ENCODE measurements at places on chromosomes 1 and 21.

GRCh38 chr1:5001466-5001865, 347.1 kb downstream of the AJAP1 start:
- no peak for DNase-seq

DNA sequence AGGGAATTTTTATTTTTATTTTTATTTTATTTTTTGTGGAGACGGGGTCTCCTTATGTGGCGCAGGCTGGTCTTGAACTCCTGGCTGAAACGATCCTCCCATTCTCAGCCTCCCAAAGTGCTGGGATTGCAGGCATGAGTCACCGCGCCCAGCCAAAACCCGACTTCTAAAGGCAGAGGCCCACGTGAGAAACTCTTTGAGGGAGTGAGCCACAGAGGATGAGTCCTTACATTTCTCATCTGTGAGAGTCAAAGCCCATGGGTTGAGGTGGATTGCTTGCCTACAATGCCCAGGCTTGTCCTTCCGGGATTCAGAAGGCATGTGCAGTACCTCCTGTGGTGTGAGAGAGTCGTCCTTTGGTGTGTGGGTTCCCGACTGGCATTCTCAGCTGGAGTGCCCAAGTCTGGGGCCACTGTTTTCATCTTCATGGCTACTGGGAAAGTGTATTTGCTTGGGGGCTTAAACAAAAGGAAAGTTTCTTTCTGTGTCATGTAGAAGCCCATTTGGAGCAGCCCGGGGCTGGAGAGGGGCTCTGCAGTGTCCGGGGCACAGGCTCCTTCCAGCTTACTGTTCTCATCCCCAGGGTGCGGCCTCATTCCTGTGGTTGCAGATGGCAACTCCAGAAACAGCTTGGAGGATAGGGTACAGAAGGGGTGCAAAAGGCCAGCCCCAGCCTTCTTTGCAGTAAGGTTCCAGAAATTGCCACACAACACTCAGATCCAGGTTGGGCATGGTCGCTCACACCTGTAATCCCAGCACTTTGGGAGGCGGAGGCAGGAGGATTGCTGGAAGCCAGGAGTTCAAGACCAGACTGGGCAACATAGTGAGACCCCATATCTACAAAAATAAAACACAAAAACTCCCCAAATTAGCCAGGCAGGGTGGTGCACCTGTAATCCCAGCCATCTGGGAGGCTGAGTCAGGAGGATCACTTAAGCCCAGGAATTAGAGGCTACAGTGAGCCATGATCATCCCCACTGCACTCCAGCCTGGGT, 29.4 kb upstream of the CSF3R start:
- no peak for DNase-seq

- DNase-seq, result no peak
Observed at GRCh38 chr1:35533586-35533985, 23.6 kb downstream of the KIAA0319L start.

DNA sequence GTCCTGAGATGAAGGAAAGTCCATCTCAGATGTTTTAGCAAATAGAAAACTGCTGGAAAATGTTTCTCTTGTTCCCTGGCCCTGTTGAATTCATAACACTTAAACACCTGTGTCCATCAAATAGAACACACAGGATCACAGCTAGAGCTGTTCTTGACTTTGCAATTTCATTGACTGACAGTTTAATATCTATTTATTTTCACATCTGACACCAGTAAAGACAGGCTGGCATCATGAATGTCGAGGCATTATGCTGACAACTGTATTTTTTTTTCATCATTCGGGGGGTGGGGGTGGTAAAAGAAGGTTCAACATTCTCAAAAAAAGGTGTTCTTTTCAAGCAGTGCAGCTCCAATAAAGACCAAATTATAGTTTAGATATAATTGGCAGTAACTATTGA, 591.2 kb upstream of the PTBP2 start:
- DNase-seq, result no peak

DNA sequence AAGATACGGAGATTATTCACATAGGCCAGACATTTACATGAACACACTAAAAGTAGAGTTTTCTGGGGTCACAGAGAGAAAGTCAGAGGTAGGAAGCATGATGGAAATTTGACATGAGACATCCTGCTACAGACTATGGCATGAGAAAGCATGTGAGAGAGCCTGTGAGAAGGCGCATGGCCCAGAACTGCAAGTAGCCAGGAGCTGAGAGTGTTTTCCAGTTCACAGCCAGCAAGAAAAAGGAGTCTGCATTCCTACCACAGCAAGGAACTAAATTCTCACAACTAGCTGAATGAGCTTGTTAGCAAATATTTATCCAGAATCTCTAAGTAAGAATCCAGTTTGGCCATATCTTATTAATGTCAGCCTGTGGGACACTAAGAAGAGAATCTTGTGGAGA, 673.3 kb downstream of the BRINP3 start:
- no peak for DNase-seq

DNA sequence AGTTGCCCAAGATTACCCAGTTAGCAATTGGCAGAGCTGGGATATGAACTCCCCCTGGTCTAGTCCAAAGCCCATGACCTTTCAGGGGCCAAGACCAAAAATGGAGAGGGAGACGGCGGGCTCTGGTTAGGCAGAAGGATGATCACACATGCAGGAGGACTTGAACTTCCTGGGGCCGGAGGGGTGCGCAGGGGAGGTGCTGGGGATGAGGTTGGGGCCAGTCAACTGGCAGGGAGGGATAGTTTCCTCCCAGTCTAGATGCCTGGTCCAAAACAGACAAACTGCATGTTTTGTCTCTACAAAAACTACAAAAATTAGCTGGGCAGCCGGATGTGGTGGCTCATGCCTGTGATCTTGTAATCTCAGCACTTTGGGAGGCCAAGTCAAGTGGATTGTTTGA, 78.1 kb downstream of the NKAIN1 start:
- no peak for DNase-seq

GRCh38 chr1:211129776-211130175, 4.2 kb downstream of the KCNH1 start:
- no peak for DNase-seq

DNA sequence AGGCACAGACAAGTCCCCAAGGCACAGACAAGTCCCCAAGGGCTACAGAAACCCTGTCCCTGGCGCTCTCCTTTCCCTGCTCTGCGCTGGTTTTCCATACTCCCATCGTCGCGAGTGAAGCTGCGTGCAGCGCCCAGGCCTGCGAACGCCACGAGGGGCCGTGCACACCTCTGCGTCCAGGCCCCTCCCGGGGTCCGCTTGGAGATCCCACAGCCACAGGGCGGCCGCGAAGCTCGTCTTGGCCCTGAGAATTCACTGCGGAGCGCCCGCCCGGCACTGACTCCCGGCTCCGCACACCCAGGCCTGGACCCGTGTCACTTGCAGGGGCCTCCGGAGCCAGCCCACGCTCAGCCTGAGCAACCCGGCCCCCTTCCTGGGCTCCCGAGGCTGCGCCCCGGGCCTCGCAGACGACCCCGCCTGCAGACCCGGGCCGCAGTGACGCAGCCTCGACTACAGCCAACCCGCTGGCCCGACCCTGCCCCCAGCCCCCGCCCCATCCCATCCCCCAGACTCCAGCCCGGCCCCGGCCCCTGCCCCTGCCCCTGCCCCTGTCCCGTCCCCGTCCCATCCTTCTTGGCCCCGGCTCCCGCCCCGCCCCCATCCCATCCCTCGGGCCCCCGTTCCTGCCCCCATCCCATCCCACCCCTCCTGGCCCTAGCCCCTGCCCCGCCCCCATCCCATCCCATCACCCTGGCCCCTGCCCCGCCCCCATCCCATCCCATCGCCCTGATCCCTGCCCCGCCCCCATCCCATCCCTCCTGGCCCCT, 841 bp downstream of the POFUT2 start:
- no peak for DNase-seq

DNA sequence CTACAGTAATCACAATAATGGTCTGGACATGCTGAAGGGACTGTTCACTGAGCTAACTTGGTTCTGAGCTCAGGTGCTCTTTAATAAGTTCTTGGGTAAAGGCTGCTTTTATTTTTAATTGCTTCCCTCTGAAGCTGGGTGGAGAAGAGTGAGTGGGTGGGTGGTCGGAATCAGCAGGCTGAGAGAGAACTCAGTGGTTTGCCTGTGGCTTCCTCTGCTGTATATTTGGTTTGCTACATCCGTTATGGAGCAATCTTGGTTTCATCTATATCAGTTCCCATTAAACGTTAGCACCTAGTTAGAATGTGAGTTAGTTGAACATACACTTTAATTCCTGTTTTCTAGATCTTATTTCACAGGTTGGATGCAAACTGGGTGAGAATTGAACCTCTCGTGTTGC, 23.3 kb downstream of the CNIH4 start:
- DNase-seq, result no peak

DNA sequence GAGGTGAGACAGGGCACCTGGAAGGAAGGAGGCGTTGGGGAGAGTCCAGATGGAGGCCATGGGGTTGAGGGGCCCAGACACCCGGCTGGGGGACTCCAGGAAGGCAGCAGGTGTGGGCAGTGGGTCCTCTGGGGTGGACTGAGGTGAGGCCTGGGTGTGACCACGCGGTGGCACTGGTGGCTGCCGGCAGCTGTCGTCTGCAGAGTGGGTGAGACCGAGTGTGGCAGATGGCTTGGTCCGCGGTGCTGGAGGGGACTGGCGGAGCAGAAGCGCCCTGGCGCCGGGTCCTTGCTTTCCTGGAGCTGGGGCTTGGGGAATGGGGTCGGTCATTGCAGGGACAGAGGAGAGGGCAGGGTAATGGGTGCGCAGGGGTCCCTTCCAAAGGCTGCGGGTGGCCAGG, 12.5 kb downstream of the AGRN start:
- no peak for DNase-seq

- no peak for DNase-seq
Observed at GRCh38 chr1:225155555-225155954, 226.1 kb downstream of the DNAH14 start.

DNA sequence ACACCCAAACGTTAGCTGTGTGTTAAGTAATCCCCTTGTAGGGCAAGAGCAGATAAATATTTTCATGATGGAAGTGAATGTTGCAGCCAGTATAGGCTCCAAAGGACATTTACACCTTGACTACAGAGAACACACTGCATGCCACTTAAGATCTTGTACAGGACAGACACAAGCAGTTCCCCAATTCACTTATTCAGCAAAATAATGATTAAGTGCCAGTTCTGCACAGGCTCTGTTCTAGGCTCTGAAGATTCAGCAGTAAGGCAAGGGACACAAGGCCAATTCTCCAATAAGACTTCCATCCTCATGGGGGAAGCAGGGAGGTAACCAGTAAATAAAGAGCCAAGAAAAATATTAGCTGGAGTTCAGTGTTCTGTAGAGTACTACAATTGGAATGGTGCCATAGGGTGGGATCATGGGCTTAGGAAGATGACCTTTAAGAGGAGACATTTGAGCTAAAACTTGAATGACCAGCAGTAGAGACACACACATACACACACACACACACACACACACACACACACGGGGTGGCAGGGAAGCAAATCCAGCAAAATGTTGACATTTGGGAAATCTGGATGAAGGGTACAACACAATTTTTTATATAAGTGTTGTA, 199.9 kb upstream of the JUN start:
- no peak for DNase-seq

- DNase-seq, result no peak
Observed at GRCh38 chr1:89598450-89599331, 34.2 kb upstream of the LRRC8C start.

- no peak for DNase-seq
Observed at GRCh38 chr1:29664711-29665110, 428.4 kb downstream of the PTPRU start.

- DNase-seq, result peak; percentile 57
Observed at GRCh38 chr1:37537378-37537777, 16.7 kb downstream of the SNIP1 start.

GRCh38 chr1:168419736-168420135, 124.1 kb downstream of the XCL2 start:
- no peak for DNase-seq

DNA sequence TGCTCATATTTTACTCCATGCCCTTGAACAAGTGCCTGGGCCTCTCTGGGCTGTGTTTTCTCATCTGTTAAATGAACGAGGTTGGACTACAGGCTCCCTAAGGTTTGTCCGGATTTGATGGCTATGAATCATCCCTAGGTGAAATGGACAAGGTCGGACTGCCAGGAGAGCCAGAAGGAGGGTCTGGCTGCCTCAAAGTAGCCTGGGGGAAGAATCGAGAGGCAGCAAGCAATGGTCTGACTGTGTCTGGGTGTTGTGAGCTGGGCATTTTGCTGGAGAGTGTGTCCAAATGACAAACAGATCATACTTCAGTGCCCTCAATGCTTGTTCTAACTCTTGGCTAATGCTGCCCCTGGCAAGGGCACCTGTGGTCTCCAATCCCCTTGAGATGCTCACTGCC, 730.9 kb downstream of the PTPRU start:
- no peak for DNase-seq

- peak; percentile 95 for DNase-seq
Observed at GRCh38 chr1:226034482-226034881, 28.0 kb upstream of the H3-3A start.

DNA sequence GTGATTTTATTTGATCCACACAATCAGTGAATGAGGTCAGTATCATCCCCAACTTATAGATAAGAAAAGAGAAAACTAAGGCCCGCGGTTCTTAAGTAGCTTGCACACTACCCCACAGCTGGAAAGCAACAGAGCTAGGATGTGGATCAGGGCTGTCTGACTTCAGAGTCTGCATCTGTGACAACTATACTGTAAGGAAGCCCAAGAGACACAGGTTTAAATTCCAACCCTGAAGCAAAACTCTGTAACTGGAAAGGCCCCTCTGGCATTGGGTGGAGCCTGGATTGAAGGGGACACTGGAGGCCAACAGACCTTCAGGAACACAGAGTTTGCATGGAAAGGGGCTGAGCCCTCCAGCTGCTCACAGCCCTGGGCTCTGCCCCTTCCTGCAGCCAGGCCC, 40.2 kb downstream of the LGR6 start:
- no peak for DNase-seq

DNA sequence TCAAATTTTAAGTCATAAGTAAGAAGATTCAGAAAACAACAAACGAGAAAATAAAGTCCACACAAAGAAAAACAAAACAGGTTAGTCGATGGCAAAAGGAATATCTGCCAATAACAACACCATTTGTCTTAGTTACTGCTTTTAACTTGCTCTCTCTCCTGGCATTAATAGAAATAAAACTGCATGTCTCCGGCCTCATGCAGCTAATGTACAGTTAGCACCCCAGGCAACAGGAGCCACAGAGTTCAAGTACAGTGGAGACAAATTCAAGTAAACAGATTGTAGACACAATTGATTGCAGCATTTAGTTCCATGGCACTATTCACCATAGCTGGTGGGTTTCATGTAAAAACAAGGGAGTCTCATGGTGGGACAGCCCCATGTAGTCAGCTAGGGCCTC, 33.5 kb downstream of the SUSD4 start:
- DNase-seq, result no peak
